DMS153 (cell line): ENCODE measurements at places on chromosomes 12 and 14.
A peak's percentile ranks its signal among the peaks of the same experiment; 100 is the strongest.

- peak; percentile 23 for DNase-seq
These were observed 109.8 kb upstream of the FOXG1 start for GRCh38 chr14:28656704-28657255.

- peak; percentile 52 for DNase-seq
These were observed 1.5 kb upstream of the NTS start for GRCh38 chr12:85872497-85873091.

DNA sequence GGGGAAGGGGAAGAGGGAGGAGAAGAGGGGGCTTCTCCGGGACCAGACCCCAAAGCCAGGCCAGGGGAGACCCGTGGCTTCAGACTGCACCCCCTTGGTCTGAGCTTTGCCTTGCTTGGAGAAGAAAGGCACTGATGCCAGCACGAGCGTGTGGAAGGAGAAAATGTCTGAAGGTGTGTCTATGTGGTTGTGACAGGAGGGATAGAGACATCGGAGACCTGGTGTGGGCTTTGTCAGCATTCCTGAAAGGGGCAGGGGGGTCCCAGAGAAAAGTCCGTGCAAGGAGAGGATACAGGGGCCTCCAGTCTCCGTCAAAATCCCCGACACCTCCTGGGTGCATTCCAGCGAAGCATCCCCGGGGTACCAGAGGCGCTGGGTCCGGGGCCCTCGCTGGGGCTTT is 139.0 kb upstream of the LHX5 start:
- DNase-seq = no peak

- no peak for DNase-seq
These were observed 486.1 kb downstream of the GLT1D1 start for GRCh38 chr12:129339336-129339735.

DNA sequence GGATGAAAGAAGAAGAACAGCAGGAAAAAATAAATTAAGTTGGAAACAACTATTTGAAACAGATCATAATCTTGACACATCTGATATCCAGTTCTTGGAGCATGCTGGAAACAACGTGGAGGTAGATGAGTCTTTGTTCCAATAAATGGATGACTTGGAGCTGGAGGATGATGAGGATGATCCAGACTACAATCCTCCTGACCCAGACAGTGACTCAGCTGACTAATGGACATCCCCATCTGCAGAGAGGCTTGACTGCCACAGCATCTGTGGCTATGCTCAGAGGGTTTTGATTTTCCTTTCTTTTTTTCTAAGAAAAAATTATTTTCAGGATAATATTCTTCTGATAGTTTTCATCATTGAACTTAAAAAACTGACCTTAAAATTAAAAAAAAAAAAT is 6.2 kb upstream of the ZDHHC17 start:
- DNase-seq = no peak

DNA sequence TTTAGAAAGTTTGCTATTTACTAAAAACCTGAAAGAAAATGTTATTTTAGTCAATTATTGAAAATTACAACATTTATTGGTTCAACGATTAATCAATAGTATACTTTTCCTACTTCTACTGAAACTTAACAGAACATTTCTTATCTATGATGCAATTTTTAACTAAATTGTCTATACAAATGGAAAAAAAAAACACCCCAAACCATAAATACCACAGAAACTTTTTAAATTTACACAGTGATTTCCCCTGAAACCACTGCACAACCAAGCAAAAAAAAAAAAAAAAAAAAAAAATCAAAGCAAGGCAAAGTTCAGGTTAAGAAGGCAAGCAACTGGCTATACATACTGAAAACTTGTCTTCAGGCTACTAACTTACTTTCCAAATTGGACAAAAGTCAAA is 71.9 kb upstream of the POC1B start:
- no peak for DNase-seq

- DNase-seq = no peak
These were observed 46.2 kb upstream of the RIMBP2 start for GRCh38 chr12:130762319-130762675.

GRCh38 chr12:108852674-108853309 is 4.6 kb downstream of the SSH1 start:
- DNase-seq = no peak

- no peak for DNase-seq
These were observed 674.7 kb upstream of the TMEM132C start for GRCh38 chr12:127592245-127592644.

GRCh38 chr14:104925214-104925854 is 655 bp downstream of the PLD4 start:
- no peak for DNase-seq

GRCh38 chr12:111462210-111462769 is 56.6 kb downstream of the SH2B3 start:
- DNase-seq = no peak

DNA sequence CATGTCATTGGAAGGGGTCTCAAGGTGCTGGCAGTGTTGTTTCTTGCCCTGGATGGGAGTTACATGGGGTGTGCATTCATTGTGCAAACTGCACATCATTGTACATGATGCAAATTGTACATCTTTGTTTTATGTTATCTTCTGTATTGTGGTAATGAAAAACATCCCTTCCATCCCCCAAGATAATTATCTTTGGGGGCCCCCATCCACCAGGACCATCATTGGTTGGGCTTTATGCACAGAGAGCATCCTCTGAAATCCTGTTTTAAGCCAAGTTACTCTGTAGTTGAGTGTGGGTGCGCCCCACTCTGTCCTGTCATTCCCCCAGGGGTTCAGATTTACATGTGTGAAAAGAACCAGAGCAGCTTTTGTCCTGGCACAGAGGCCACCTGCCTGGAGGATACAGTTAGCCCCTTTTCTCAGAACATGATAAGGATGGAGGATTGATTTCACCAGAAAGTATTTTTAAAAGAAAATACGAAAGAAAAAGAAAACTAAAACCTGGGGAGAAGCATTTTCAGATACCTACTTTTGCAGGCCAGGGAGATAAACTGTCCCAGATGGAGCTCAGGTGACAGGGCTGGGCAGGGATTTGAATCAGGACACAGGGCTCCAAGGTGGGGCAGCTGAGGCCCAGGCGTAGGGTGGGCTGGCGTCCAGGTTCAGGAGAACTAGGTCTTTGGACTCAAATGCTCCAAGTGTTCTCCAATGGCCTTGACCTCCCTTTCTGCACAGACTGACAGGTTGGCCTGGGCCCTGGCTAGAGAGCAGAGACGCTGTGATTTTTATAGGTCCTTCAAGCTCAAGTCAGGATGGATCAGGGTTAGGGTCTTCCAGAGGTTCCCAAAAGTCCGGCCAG is 17.2 kb downstream of the WSCD2 start:
- DNase-seq = no peak

GRCh38 chr14:80364274-80364673 is 153.0 kb upstream of the DIO2 start:
- DNase-seq = no peak

- DNase-seq = no peak
These were observed 5.4 kb upstream of the NGB start for GRCh38 chr14:77276295-77276935.

GRCh38 chr12:102769323-102769916 is 147.6 kb downstream of the PAH start:
- peak; percentile 46 for DNase-seq

DNA sequence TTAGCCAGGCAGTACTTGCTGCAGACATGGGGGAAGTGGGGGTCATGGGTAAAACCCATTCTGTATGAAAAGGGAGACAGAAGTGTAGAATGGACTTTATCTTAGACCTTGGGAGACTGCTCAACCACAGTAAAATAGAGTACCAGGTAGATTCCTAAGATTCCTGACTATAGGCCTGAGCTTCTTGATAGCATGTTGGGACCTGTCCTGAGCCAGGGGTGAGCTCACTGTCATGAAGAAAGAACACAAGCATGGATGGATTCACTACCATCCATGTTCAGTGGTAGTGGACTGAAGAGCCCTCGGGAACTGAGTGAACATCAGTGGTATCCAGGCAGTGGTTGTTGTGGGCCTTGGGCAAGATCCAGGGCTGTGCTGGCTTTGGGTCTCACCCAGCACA is 1003.8 kb downstream of the TMTC2 start:
- DNase-seq = no peak

GRCh38 chr14:24411443-24412389 is 12.9 kb downstream of the NYNRIN start:
- DNase-seq = peak; percentile 15

DNA sequence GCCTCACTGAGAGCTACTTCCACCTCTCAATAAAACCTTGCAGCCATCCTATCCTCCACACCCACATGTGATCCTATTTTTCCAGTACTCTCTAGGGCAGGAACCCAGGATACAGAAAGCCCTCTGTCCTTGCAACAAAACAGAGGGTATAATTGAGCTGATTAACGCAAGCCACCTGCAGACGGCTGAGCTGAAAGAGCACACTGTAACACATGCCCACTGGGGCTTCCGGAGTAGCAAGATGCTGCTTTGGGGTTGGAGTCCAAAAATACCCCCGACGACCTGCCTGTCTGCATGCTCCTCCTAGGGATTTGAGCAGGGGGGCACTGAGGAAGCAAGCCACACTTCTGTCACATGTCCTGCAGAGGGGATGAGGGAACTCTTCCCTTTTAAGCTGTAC is 401.1 kb upstream of the FOXG1 start:
- no peak for DNase-seq

DNA sequence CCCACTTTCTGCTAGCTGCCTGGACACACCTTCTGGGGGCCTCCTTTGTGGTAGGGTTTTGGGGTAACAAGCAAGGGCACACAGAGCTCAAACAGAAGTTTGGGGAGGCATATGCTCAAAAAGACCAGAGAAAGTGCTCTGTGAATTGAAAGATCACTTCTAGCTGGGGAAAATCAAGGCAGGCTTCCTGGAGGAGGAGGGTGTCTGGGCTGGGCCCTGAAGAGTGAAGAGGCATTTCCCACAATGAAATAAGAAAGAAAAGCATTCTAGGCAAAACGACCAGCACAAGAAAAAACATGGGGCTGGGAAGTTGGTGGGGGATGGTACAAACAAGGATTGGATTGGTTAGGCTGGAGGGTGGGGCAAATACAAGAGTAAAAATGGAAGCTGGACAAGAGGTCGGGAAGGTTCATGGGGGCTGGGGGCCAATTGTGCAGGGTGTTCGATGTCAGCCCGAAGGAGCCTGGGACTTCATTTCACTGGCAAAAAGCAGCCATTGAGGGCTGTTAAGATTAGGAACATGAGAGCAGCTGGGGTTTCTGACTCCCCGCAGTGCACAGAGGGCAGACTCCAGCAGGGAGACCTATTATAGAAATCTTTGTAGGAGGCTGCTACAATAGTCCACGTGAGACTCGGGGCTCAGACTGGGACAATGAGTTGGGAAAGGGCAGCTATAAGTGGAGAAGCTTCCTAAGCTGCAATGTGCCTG is 51.5 kb upstream of the CMKLR1 start:
- DNase-seq = no peak

GRCh38 chr12:22100958-22101748 is 55.1 kb downstream of the CMAS start:
- DNase-seq = peak; percentile 23

- DNase-seq = no peak
These were observed 1.4 kb downstream of the LIN7A start for GRCh38 chr12:80936353-80936641.

- DNase-seq = no peak
These were observed 1.0 kb upstream of the GLRX5 start for GRCh38 chr14:95533822-95534221.

- DNase-seq = no peak
These were observed 717.8 kb upstream of the SEL1L start for GRCh38 chr14:82251494-82251893.

GRCh38 chr12:70883855-70884254 is 36.7 kb downstream of the PTPRR start:
- DNase-seq = no peak

DNA sequence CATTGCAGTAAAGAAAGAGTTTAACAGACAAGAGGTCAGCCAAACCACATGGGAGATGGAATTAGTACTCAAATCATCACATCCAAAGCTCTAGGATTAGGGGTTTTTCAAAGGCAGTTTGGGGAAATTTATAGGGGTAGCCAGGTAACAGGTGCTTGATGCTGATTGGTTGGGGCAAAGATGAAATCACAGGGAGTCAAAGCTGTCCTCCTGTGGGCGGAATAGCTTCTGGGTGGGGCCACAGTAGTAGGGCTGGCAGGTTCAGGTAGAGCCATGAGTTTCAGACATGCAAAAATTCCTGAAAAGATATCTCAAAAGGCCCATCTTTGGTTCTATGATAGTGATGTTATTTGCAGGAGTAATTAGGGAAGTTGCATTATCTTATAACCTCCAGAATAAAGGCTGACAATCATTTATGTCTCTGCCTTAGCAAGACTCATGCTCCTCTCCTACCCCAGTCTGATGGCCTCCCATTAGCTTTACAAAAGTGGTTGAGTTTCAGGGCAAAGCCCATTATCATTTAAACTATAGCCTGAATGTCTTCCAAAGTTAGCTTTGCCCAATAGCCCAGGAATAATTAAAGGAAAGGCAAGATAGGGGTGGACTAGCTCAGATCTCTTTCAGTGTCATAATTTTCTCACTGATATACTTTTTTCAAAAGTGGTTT is 42.1 kb upstream of the CNTN1 start:
- DNase-seq = no peak
